Cortex of kidney (tissue), 1 donor: ENCODE measurements at places on chromosomes 12 and 14.

GRCh38 chr12:54750-55535 lies 11.6 kb upstream of the IQSEC3 start:
- DNase-seq = no peak

- DNase-seq = no peak
These were observed 7.1 kb upstream of the LGMN start for GRCh38 chr14:92755495-92755894.

DNA sequence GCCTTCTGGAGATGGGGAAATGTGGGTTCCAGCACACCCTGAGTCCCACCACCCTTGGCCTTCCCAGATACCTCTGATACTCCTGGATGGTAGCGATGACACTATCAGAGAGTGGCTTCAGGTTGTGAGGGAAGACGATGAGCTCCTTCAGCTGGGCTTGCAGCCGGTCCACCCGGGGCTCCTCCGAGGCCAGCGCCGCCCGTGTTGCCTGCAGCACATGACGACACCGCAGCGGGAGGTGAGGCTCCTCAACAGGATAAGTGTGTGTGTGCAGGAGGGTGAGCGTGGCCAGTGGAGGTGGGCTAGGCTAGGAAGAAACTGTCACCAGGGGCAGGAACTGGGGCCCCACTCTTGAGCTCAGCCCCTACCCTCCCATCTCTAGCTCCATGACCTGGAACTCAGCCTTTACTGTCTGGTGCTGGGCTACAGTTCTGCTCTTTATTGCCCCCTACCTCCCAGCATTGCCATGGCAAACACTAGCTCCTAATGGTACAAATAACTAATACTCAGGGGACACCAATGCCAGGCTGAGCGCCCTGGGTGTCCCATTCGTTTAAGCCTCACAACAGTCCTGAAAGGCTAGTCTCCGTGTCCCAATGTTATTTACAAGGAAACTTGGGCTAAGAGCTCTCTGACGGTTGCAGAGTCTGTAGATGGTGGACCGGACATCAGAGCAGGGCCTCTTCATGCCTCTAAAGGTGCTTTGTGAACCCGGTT lies 64.1 kb downstream of the SYNE3 start:
- DNase-seq = no peak

DNA sequence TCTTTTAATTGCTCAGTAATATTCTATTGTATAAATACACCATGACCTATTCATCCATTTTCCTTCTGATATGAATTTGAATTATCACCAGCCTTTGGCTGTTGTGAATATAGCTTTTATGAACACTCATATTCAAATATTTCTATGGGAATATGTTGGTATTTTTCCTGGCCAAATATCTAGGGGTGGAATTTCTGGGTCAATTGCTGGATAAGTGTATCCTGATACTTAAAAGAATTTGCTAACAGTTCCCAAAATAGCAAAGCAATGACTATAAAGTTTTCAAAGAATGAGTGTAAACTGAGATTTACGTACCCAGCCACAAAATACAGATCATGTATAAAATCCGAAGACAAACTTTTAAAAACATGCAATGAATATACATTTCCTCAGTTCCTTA lies 148.7 kb upstream of the CLEC14A start:
- no peak for DNase-seq

DNA sequence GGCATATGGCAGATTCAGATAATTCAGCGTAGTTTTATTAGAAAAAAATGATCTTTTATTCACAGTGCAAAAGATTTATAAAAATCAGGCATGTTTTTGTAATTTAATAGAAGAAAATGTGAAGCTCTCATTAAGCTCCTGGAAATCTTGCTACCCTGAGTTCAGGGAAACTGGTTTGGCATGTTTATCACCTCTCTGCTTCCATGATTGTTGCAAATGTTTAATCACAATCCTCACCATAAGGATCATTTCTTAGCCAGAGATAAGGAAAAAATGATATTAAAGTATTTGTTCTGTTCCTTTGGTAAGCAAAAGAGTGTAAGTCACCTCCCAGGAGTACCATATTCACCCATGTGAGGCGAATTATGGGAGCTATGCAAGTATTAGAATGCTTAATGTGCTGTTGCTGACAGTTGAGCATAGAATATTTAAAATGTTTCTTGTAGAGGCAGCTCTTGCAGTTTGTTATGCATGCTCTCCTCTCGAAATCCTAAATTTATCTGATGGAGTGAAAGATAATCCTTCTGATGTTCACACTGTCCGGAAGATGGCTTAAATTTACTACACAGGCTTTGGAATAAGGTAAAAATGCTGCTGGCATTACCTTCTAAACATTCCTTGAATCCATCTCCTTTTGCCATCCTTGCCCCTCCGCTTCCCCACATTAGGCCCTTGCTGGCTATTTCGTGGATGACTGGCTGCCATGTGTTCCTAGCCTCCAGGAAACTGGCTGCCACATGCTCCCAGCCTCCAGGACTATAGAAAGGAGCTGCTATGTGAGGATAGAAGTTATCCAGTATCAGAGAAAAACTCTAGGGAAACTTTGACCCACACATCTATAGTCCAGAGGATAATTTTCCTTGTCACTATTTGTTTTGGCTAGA lies 115.8 kb upstream of the CCDC198 start:
- no peak for DNase-seq

GRCh38 chr12:128224226-128224625 lies 42.7 kb upstream of the TMEM132C start:
- DNase-seq = no peak

DNA sequence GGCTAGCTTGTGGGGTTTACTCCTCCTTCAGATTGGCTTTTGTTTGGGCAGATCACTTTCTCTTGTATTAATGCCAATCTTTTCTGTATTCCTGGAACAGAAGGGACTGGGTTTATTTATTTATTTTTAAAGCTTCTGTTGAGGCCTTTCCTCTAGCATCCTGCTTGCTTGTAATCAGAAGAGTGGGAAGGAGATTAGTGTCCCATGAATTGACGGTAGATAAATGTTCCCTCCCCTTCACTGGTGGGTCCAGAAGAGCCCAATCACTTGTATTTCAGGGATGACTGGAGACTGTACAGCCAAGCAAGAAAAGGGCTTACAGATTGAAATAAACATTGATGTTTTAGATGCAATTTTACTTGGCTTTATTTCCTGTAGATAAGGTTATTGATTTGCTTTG lies 71.0 kb downstream of the LIN52 start:
- no peak for DNase-seq

DNA sequence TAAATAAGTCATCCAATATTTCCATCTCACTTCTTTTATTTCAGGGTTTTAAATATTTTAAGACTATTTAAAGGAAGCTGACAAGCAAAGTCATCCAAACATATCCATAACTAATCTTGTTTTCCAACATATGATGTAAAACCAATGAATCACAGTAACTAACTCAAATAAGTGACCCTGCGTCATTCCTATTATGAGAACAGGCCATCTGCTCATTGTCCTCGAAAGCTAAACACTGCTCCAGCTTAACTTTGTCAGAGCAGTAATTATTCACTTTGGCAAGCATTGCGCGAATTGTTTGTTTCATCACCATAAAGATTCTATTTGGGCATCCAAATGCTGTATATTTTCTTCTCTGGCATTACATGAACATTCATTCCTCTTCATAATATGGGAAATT lies 99.1 kb downstream of the CAPZA3 start:
- no peak for DNase-seq

DNA sequence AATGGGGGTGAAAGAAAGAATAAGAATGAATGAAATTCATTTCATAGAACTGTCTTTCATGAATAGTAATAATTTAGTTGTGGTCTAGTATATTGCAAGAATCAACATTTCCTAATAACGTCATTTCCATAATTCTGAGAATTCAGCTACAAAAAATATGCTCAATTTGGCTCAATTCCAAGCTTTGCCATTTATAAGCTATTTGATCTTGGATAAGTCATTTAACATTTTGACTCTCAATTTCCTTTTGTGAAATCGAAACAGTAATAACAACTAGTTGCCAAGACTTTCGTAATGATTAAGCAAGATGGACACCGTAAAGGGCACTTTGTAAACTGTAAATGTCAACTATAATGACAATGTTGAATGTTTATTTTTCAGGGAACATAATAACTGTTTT lies 18.1 kb downstream of the NOS1 start:
- DNase-seq = no peak

GRCh38 chr12:99804715-99805114 lies 157.2 kb downstream of the GARIN6 start:
- no peak for DNase-seq

GRCh38 chr14:56331592-56332216 lies 213.5 kb downstream of the PELI2 start:
- DNase-seq = no peak

GRCh38 chr14:32006263-32007110 lies 70.6 kb upstream of the ARHGAP5 start:
- no peak for DNase-seq
